ENCODE measurements at places on chromosomes 3 and 15.

- DNase-seq, result no peak
Measured at GRCh38 chr3:30989276-30990030, 95.0 kb upstream of the GADL1 start.

- DNase-seq, result no peak
Measured at GRCh38 chr3:138398791-138399575, 35.4 kb upstream of the ESYT3 start.

- DNase-seq, result no peak
Measured at GRCh38 chr3:150911771-150912170, 6.5 kb upstream of the MINDY4B start.

DNA sequence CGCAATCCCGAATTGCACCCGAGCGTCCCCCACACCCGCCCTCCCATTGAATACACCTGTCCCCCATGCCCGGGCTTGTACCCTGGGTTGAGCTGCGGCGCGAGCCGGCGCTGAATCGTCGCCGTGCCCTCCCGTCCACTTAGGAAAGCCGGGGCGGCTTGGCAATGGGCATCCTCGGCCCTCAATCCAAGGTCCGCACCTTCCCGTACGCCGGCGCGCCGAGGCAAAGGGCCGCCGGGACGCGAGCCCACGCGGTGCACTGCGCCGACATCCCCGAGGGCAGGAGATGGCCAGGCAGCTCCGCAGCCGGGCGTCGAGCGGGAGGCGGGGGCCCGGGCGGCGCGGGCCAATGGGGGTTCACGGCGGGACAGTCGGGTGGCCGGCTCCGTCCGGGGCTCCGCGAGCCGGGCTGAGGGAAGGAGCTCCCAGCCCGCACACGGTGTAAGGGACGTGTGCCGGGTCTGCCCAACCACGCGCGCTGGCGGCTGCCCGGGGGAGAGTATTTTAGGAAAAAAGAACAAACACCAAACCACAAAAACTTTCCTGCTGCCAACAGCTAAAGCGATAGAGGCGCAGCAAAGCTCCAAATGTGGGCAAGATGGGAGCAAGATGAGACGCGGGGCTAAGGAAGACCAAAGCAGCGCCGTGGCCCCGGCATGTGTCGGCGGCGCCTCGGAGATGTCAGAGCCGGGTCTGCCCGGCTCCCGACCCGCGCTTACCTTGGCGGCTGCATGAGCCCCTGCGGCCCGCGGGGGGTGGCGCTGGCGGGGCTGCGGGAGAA, 621 bp downstream of the RGMA start:
- no peak for DNase-seq

- no peak for DNase-seq
Measured at GRCh38 chr15:73885954-73886700, 12.8 kb downstream of the TBC1D21 start.

GRCh38 chr15:34436956-34437442, 609 bp downstream of the GOLGA8A start:
- no peak for DNase-seq

GRCh38 chr3:112779011-112779410, 67.7 kb downstream of the CD200R1L start:
- DNase-seq, result no peak

DNA sequence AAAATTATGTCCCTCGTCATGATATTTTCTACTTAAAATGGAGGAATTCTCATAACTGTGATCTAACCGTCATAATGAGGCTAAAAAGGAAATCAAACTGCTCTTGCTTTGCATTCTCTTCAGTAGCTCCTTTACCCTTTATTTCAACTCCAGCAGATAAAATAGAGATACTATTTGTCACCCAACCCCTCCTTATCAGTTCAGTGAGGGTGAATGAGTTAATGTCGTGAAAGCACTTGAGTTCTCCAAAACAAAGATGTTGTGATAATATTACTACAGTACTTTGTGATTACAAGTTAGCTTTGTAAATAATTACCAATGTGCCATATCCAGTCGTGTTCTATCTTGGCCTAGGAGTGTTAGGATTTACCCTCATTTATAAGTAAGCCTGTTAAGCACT, 63.4 kb upstream of the ANKRD28 start:
- DNase-seq, result no peak

DNA sequence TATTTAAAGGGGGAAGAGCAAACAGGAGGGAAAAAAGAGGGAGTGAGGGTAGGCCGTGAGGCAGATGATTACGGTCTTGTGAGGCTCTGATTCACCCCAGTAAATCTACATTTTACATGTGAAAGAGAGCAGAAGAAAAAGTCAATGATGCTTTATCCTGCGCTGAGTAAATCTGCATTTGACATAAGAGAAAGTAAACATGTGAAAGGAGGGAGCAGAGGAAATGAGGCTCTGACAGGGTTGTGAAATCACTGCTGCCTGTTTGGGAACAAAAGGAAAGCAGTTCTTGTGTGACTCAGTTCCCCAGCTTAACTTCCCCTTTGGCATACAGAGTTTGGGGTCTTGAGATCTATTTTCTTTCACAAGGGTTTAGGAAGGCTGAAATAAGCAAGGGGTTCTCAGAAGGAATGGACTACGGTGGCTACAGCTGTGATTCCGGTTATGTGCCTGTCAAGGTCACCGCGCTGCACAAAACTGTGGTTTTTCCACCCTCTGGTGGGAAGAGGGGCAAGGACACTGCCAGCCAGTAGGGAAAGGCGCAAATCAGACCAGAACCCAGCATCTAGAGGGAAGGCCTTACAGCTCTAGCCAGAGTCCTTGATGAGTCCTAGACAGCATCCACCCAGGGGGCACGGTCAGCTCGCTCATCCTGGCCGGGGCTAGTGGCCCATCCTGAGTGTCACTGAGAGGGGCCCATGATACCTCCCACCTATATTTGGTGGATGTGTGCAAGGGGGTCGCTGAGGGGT, 18.9 kb upstream of the HCN4 start:
- no peak for DNase-seq

- DNase-seq, result no peak
Measured at GRCh38 chr15:45099549-45100165, 14.3 kb downstream of the DUOX2 start.

DNA sequence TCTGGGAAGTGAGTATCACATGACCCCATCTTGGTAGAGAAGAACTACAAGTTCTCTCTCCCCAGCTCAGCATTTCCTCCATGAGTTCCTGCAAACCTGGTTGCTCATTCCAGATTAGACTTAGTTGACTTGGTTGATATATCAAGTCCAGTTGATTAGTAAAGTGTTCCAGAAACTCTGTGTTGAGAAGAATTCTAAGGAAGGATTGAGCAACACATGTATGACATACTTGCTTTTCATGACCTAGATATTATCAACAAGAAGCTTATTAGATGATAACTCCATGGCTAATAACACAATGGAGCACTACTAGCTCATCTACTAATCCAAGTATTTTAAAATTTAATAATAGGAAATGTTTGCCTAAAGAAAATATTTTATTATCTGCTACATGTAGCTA, 6.4 kb upstream of the EID1 start:
- no peak for DNase-seq

DNA sequence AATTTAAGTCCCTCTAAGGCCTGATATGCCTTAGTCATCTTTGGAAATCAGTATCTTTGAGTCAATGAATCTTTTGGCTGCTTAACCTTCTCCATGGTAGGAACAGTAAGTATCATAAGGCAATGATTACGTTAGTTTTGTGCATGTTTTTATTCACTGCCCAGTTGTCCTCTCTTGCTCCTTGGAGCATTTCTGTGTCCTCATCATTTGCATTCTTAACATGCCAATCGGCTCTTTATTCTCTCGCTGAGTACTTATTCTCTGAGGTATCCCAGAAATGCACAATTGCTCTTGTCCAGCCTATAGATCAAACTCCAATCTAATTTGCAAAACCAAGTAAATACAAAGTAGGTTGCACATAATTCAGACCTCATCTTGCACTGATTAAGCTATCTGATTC, 405.0 kb upstream of the IL12A start:
- DNase-seq, result no peak

DNA sequence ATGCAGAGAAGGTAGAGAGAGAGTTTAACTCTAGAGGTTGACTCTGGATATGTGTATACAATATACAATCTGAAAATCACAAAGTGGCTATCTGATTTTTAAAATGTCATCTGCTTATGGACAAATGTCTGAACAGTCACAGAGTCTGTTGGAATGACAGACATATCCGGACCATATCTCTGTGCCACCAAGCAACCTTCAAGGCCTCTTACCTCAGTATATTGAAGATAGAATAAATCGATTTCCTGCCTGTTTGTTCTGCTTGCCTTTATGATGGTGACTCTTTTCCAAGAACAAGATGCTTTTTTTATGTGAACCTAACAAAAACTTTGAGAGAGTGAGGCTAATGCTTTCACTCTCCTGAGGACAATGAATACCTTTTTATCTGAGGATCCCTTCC, 151.1 kb downstream of the RBPMS2 start:
- DNase-seq, result no peak

GRCh38 chr3:170598091-170598502, 12.2 kb upstream of the SLC7A14 start:
- no peak for DNase-seq

- no peak for DNase-seq
Measured at GRCh38 chr15:37098468-37099318, 1.7 kb downstream of the MEIS2 start.

DNA sequence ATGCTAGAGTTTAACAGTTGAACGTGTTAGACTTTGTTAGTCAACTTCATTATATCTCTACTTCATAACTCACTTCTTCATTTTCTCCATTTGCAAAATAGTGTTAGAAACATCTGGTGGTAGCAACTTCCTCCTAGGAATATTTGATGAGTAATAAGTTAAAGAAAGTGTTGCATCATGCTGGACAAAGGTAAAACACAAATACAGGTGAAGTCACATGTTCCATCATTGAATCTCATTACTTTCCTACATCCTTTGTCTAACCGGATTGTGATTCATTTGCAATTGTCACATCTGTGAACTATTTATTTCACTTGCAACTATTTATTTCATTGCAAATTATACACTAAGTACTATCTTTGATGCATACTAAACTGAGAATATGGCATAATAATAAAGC, 186.5 kb downstream of the TUSC7 start:
- no peak for DNase-seq

- DNase-seq, result peak; percentile 12
Measured at GRCh38 chr15:23035964-23036566, 3.3 kb downstream of the TUBGCP5 start.

- no peak for DNase-seq
Measured at GRCh38 chr3:30658328-30659052, 52.1 kb downstream of the TGFBR2 start.

DNA sequence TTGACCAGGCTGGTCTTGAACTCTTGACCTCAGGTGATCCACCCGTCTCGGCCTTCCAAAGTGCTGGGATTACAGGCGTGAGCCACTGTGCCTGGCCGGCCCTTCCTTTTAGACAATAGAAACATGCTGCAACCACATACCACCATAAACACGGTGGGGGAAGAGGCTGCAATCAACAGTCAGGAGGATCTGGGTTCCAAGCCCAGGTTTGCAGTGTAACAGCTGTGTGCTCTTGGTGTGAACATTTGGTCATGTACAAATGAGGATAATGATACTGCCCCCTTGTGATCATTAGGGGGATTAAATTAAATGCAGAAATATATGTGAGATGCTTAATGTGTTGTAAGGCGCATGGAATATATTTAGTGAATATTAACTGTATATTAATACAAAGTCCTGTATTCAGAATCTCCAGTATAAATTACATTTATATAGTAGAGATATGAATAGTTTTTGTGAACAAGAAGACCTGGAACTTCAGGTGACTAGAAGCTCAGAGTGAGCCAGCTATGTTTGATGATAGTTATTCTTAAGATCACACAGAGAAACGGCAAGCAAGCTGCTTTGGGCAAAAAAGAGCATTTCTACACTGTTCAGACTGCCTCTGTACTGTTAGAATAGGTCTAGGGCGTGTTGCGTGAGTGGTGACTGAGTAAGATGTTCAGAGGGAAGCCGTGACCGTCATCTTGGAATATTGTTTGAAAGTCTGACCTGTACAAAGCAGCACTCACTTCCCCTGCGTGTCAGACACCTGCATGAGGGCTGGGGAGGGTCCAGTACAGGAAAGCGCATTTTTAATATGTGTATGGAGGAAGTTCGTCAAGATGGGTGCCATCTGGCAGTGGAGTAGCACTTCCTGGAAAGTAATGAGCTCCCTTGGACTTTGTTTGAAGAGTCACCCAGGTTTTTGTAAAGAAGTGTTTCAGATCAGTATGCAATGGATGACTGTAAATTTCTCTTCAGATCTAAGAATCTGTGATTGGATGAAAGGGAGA, 125.8 kb downstream of the PGPEP1L start:
- no peak for DNase-seq

- no peak for DNase-seq
Measured at GRCh38 chr3:16476636-16477035, 36.9 kb downstream of the RFTN1 start.

DNA sequence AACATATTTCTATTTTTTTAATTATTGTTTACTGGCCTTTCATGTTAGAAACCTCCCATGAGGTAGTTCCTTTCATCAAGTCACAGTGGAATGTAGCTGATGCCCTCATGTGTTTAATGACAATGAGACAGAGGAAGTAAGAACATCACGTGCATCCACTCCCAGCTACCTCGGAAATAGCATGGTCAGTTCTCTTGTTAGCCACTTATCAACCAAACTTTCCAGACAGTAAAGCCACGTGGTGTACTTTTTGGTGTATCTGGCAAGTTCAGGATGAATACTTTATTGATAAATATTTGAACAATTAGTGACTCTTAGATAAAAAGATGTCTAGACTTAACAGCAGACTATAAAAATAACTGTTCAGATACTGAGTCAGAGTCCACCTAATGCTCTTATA, 781.7 kb downstream of the MECOM start:
- no peak for DNase-seq
